ENCODE measurements at places on chromosomes 5 and 9.

DNA sequence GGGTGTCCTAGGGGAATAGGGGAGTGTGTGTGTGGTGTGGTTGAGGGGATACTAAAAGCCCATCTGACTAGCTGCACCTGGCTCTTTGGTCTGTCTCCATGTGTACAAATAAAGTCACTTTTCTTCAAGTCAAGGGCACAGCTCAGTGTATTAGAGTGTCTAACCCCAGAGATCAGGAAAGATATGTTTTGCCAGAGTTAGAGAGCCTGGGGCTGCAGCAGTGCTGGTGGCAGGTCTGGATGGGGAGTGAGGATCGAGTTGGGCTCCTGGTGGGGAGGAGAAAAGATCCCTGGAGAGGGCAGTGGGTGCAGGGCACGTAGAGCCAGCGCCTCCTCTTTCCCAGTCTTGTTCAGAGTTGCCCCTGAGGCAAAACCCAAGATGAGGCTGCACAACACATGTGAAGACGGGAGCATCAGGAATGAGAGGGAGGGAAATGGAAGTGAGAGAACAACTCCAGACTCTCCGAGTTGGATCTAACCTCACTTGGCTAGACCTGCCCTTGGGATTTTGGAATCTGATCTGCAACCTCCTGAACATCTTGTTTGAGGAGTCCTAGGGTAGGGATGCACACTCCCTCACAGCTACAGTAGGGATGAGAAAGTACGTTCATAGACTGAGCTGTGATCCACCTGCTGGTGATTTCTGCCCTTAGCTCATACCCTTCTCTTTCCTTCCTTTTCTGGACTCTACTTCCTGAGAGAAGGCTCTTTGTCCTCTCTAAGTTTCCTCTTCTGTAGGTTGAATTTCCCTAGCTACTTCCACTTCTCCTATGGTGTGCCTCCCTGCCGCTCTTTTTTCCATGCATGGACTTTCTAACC is 309.9 kb downstream of the ZSWIM6 start:
- no peak for DNase-seq

- no peak for DNase-seq
These were observed 75.4 kb downstream of the TEX10 start for GRCh38 chr9:100277166-100277979.

DNA sequence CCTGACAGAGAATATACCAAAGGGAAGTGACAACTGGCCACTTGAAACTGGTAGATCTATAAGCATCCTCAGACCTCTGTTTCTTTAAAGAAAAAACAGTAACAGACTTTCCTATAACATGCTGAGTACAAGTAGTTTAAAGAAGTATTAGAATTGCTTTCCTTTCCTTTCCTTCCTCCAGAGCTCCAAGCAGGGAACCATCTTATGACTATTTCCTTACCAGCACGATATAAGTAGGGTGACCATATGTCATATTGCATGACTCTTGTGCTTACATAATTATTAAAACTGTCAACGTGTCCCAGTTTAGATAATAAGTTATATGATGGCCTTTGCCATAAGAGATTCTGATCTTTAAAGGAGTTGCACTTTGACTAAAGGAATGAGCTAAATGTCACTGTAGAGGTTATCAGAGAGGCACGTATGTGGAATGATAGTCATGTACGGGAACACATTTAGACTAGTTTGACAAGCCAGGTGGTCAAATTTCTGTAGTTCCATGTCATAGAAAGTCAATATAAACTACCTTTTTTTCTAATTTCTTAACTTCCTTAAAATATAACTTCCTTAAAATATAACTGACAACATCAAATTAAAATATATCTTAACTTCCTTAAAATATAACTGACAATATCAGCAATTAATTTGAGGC is 212.7 kb upstream of the CD180 start:
- DNase-seq = peak; percentile 40

GRCh38 chr5:5353681-5354080 is 68.8 kb upstream of the ICE1 start:
- no peak for DNase-seq

- DNase-seq = peak; percentile 97
These were observed 849 bp upstream of the MGAT1 start for GRCh38 chr5:180803181-180804128.

Measured in KBM-7 (cell line).